ENCODE measurements at places on chromosomes 16 and 17. TPM values are rescaled to one million over a fixed set of nuclear protein-coding genes. Genes with fewer than 3 reads are reported as not detected.

The SLC47A1 gene
- 2.6 TPM for total RNA-seq

The WWP2 gene
- 20.0 TPM for total RNA-seq

The NGFR gene
- total RNA-seq, result 1.8 TPM

The MAPT gene
- 21.1 TPM for total RNA-seq

The ODAD4 gene
- 0.53 TPM for total RNA-seq

The CENPN gene
- total RNA-seq, result 6.7 TPM

The PRDM7 gene
- total RNA-seq, result not detected

The MCRIP1 gene
- 95.9 TPM for total RNA-seq

The PRR15L gene
- total RNA-seq, result not detected

The FAM171A2 gene
- total RNA-seq, result 0.25 TPM

The SLC38A10 gene
- 27.8 TPM for total RNA-seq

The ASGR1 gene
- total RNA-seq, result 0.76 TPM

The TEFM gene
- total RNA-seq, result 13.8 TPM

The CD300A gene
- 0.42 TPM for total RNA-seq

The WSB1 gene
- 50.0 TPM for total RNA-seq

The HIGD1B gene
- 8.3 TPM for total RNA-seq

The SDR42E1 gene
- 0.76 TPM for total RNA-seq

The VMO1 gene
- total RNA-seq, result 0.50 TPM

The CBFA2T3 gene
- 14.9 TPM for total RNA-seq

The LRRC36 gene
- total RNA-seq, result not detected

The C17orf50 gene
- not detected for total RNA-seq

The WNT9B gene
- 0.18 TPM for total RNA-seq

The CMTM2 gene
- not detected for total RNA-seq

The SHISA9 gene
- 0.24 TPM for total RNA-seq

The VAT1L gene
- total RNA-seq, result 24.1 TPM

The ATP1B2 gene
- total RNA-seq, result 4.5 TPM

The TEX19 gene
- not detected for total RNA-seq

The KRT36 gene
- not detected for total RNA-seq

The PLA2G10 gene
- not detected for total RNA-seq

The MPDU1 gene
- 31.0 TPM for total RNA-seq

The TBC1D3H gene
- not detected for total RNA-seq

The CCL16 gene
- total RNA-seq, result not detected

The GRAPL gene
- 1.7 TPM for total RNA-seq

The CORO7 gene
- total RNA-seq, result 8.4 TPM

The AIPL1 gene
- not detected for total RNA-seq
